ENCODE measurements at places on chromosomes 3 and 15. TPM values are rescaled to one million over a fixed set of nuclear protein-coding genes. Genes with fewer than 3 reads are reported as not detected.

DNA sequence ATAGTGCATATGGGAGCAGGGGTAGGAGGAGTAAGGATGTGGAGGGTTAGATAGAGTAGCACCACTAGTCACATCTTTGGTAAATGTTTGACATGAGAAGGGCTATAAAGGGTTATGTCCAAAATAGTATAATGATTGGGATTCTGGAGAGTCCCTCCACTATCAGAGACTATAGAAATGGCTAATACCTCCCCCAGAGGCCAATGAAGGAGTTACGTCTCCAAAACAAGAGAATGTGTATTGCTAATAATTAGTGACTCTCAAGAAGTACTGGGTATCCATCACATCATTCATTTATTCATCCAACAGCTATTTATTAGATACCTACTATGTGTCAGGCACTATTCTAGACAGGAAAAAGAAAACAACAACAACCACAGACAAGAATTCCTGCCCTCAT lies 203.7 kb upstream of the UMPS start:
- DNase-seq = no peak
- no peaks in the 10 kb centered on the region for H3K27me3 ChIP-seq
- H3K27ac ChIP-seq = no peak overlapping the region
- H3K36me3 ChIP-seq = no peaks in the 10 kb centered on the region
- no peaks in the 10 kb centered on the region for H3K4me1 ChIP-seq
- H3K4me3 ChIP-seq = no peak overlapping the region

GRCh38 chr3:113745756-113746547 lies at the start of gene NAA50:
NAA50 (minus strand) TSS chr3:113746249; CDS start chr3:113745949, 300 bp downstream.
- H3K36me3 ChIP-seq = no peaks in the 10 kb centered on the region
- H3K4me3 ChIP-seq = peak within 1 kb of the TSS; percentile 25
- no peaks in the 10 kb centered on the region for H3K27me3 ChIP-seq
- peaks cover 29% of the 10 kb centered on the region for H3K4me1 ChIP-seq
- peak; percentile 95 for DNase-seq
- peak within 1 kb of the TSS; percentile 96 for H3K27ac ChIP-seq

- H3K27ac ChIP-seq = peak overlapping the region; percentile 65
- peak; percentile 77 for DNase-seq
- no peaks in the 10 kb centered on the region for H3K36me3 ChIP-seq
- H3K4me3 ChIP-seq = no peak overlapping the region
- H3K4me1 ChIP-seq = peaks cover 10% of the 10 kb centered on the region
Measured at GRCh38 chr3:107208100-107208499, 169.1 kb upstream of the CCDC54 start.

DNA sequence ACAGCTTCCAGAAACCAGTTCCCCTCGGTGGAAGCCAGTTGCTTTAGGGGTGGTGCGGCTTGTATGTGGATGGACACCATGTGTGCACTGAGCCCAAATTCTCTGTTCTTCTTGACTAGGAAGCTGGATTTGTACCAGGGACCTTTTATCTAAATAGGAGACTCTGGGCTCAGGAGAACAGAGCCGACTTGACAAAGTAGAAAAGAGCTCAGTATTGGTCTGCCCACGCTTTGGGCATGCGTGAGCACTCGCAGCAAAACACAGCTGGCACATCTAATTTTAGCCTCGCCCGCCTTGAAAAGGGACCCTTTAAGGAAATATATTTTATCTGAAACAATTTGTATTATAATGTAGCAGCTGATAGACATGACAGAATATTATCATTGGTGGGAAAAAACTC lies 1.1 kb upstream of the RBMS3 start:
- no peak for DNase-seq
- H3K4me3 ChIP-seq = peak overlapping the region; percentile 57
- H3K27ac ChIP-seq = peak overlapping the region; percentile 93
- H3K36me3 ChIP-seq = no peaks in the 10 kb centered on the region
- peaks cover 5% of the 10 kb centered on the region for H3K4me1 ChIP-seq

BBX gene
- total RNA-seq = 63.7 TPM

DNA sequence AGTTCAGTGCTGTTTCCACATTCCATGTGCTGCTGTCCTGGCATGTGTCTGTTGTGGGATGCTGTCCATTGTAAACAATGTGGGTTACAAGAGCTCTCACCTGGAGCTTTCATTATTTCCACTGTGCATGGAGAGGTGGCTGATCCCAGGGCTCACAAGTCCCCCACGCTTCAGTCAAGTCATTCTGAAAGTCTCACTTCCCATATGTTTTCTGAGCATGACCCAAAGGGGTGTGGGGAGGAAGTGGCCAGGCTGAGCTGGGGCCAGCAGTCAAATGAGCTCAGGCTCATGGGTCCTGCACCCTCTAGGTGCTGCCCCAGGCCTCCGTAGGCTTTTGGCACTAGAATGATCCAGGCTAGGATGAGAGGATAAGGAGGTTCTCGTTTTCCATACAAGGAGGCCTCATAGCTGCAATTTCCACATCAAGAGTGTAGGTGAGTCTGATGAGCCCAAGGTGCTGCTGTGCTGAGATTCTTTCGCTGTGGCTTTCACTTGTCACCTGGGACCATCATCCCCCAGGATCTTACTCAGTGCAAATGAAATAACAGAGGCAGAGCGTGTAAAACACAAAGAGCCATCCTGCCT lies 22.0 kb downstream of the STARD5 start:
- no peaks in the 10 kb centered on the region for H3K4me1 ChIP-seq
- no peak for DNase-seq
- H3K36me3 ChIP-seq = no peaks in the 10 kb centered on the region
- no peak overlapping the region for H3K4me3 ChIP-seq
- no peak overlapping the region for H3K27ac ChIP-seq
- no peaks in the 10 kb centered on the region for H3K27me3 ChIP-seq

DNA sequence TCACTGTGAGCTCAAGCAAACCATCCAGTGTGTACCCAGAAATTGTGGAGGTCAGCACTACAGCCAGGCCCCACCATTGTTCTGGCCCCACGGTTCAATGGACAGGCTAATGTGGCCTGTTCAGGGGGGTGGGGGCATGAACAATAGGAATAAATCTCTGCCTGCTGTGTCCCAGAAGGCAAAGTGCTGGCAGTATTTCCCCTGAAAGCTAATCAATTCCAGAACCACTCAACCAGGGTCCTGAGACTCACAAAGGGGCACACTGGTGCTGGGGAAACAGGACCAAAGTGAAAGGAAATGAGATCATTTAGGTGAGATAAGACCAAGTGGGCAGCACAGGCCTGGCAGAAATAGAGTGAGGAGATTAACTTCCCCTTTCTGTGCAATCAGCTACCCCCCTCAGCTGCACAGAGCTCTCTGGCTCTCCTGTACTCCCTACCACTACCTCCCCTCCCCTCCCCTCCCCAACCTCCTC lies 11.5 kb downstream of the CRYGS start:
- no peaks in the 10 kb centered on the region for H3K4me1 ChIP-seq
- no peaks in the 10 kb centered on the region for H3K27me3 ChIP-seq
- H3K36me3 ChIP-seq = no peaks in the 10 kb centered on the region
- DNase-seq = no peak
- no peak overlapping the region for H3K4me3 ChIP-seq

DNA sequence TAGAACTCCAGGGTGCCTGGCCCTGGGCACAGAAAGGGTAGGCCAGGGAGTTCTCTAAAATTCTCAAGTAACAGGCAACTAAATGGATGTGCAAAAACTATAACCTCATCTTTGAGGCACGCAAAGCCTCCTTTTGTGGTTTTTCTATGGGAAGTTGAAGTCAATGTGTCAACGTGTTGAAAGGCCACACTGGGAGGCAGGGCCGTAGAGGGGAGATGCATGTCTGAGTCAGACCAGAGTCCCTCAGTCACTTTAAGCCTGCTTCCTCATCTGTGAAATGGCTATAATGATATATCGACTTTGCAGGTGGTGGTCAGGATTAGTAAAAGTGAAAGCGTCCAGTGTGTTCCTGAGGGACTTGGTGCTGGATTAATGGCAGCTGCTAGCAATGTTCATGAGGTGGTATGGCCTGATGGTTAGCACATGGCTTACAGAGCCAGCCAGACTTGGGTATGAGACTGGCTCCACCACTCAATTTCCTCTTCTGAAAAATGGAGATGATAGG lies 17.0 kb downstream of the TGM5 start:
- no peaks in the 10 kb centered on the region for H3K4me1 ChIP-seq
- H3K36me3 ChIP-seq = no peaks in the 10 kb centered on the region
- H3K27ac ChIP-seq = no peak overlapping the region
- H3K27me3 ChIP-seq = no peaks in the 10 kb centered on the region

DNA sequence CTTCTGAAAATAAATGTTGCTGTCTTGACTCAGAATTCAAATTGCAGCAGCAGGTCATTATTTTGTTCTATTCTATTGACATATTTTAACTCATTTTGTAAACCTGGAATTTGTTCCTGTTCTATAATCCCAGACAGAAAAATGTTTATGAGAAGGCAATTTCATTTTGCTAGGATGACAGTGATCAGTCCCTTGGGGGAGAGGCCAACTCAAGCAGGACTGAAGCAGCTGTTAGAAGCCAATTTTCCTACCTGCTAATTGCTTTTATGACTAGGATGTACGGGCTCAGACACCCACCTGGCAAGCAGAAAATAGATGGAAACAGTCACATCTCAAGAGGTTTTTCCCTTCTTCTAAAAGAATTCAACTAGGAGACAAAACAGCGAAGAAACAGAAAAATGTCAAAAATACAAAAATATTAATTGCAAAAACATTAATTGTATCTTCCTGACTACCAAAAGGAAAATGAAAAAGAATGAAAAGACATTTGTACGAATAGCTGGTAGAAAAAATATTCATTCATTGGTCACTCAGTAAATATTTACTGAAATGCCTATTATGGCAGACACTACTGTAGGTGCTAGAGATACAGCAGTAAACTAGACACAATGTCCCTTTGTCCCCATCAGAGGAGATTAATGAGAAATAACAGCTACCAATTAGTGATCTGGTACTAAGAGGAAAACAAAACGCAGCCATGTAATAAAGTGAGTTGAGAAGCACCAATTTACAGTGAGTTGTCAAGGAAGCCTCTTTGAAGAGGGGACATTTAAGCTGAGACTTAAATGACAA lies 73.5 kb downstream of the PEAK1 start:
- no peak overlapping the region for H3K4me3 ChIP-seq
- DNase-seq = no peak
- no peak overlapping the region for H3K27ac ChIP-seq
- H3K27me3 ChIP-seq = no peaks in the 10 kb centered on the region

- H3K27me3 ChIP-seq = no peaks in the 10 kb centered on the region
- no peak overlapping the region for H3K4me3 ChIP-seq
- H3K36me3 ChIP-seq = no peaks in the 10 kb centered on the region
Measured at GRCh38 chr3:38916706-38917105, 100.7 kb upstream of the SCN10A start.

DNA sequence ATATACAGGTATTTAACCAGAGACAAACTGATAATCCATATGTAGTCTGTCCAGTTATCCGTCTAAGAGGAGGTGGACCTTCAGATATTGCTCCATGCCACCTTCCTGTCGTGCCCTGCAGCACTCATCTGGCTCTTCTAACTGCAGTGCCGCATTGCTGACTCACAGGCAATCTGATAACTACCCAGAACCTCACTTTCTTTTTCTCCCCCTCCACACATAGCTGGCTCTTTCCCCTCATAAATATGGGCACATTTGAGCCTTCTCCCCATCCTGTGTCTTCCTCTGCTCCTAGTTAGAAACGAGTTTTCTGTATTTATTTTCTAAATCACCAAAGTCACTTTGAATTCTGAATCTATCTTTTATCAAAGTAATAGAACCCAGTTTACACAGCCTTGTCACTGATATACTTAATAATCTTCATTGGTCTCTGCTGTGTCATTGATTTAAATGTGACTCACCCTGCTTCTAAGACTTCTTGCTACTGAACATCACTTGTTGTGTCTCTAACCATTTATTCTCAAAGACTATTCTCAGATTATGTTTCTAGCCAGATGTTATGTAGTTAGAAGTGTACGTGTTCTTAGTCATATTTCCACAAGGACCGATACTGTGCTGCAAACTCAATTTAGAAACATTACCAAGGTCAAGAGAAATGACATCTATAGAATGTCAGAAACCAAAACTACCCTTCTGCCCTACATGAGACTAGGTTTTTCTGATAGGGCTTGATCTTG lies 17.4 kb upstream of the KCNMB2 start:
- peaks cover 3% of the 10 kb centered on the region for H3K27me3 ChIP-seq
- no peak for DNase-seq
- no peaks in the 10 kb centered on the region for H3K36me3 ChIP-seq
- no peak overlapping the region for H3K4me3 ChIP-seq

DNA sequence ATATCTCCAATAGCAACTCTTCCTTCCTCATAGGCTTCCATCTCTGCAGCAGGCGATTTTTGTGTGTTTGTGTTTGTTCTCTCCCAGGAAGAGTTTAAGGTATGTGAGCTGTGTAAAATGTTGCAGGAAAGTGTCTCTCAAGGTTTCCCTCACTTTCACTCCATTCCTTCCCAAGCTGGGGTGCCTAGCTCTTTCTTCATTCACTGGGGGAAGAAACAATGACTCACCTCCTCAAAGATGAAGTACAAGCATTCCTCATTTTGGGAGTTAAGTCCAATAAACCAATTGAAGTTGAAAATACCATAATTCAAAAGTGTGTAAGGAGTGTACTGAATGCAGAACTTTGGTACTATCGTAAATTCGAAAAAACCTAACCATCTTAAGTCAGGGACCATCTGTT lies 422.7 kb upstream of the CFAP20DC start:
- H3K27me3 ChIP-seq = no peaks in the 10 kb centered on the region
- H3K27ac ChIP-seq = no peak overlapping the region
- no peak for DNase-seq
- H3K36me3 ChIP-seq = no peaks in the 10 kb centered on the region
- no peak overlapping the region for H3K4me3 ChIP-seq

RAD51 gene
- total RNA-seq = 2.0 TPM

GRCh38 chr3:117762621-117763037 lies 1053.0 kb downstream of the TUSC7 start:
- H3K4me1 ChIP-seq = no peaks in the 10 kb centered on the region
- no peaks in the 10 kb centered on the region for H3K27me3 ChIP-seq
- no peak for DNase-seq
- no peak overlapping the region for H3K27ac ChIP-seq
- H3K36me3 ChIP-seq = no peaks in the 10 kb centered on the region
- no peak overlapping the region for H3K4me3 ChIP-seq

- no peaks in the 10 kb centered on the region for H3K36me3 ChIP-seq
- no peaks in the 10 kb centered on the region for H3K27me3 ChIP-seq
- peak; percentile 77 for DNase-seq
- no peaks in the 10 kb centered on the region for H3K4me1 ChIP-seq
- H3K27ac ChIP-seq = peak overlapping the region; percentile 43
Measured at GRCh38 chr15:74799856-74800558, 12.6 kb upstream of the LMAN1L start.

- H3K36me3 ChIP-seq = no peaks in the 10 kb centered on the region
- H3K27ac ChIP-seq = no peak overlapping the region
- H3K4me3 ChIP-seq = peak overlapping the region; percentile 9
- no peak for DNase-seq
Measured at GRCh38 chr15:67832897-67833709, 6.7 kb downstream of the RNU6-1 start.

- H3K27me3 ChIP-seq = no peaks in the 10 kb centered on the region
- H3K36me3 ChIP-seq = no peaks in the 10 kb centered on the region
- no peak overlapping the region for H3K4me3 ChIP-seq
- DNase-seq = no peak
Measured at GRCh38 chr3:136434429-136434828, 184.3 kb downstream of the PCCB start.

- DNase-seq = no peak
- H3K27ac ChIP-seq = peak overlapping the region; percentile 70
- no peaks in the 10 kb centered on the region for H3K36me3 ChIP-seq
Measured at GRCh38 chr15:66713843-66714508, 11.9 kb downstream of the SMAD6 start.

- peaks cover 4% of the 10 kb centered on the region for H3K4me1 ChIP-seq
- no peaks in the 10 kb centered on the region for H3K36me3 ChIP-seq
- peak; percentile 71 for DNase-seq
Measured at GRCh38 chr15:48946074-48946839, 17.5 kb downstream of the SHC4 start.

CSPG5 gene
- 0.44 TPM for total RNA-seq

ZNF774 gene
- total RNA-seq = 2.1 TPM

GRCh38 chr15:61063875-61064320 lies 165.2 kb downstream of the RORA start:
- H3K4me1 ChIP-seq = peaks cover 3% of the 10 kb centered on the region
- no peak for DNase-seq
- H3K36me3 ChIP-seq = no peaks in the 10 kb centered on the region
- H3K27ac ChIP-seq = no peak overlapping the region
